IMR-90 (cell line): ENCODE measurements at places on chromosomes 7 and 10. TPM values are rescaled to one million over a fixed set of nuclear protein-coding genes. Genes with fewer than 3 reads are reported as not detected.

SPDYE3 gene
- total RNA-seq: not detected in 2 replicates

GDF10 gene
- not detected in 2 replicates for total RNA-seq

MBL2 gene
- total RNA-seq: not detected in 2 replicates

LLCFC1 gene
- not detected in 2 replicates for total RNA-seq

ERVW-1 gene
- not detected in 2 replicates for total RNA-seq

DPP6 gene
- total RNA-seq: not detected in 2 replicates

PRKG1 gene
- total RNA-seq: 18.3 and 22.5 TPM in 2 replicates

TMEM225B gene
- total RNA-seq: 0.54 and 0.56 TPM in 2 replicates

TMEM229A gene
- not detected in 2 replicates for total RNA-seq

SLC26A3 gene
- not detected in 2 replicates for total RNA-seq

SAMD8 gene
- total RNA-seq: 28.7 and 34.2 TPM in 2 replicates

SH2D4B gene
- not detected in 2 replicates for total RNA-seq

PLXNA4 gene
- under 0.01 TPM in 2 replicates for total RNA-seq

RAMP3 gene
- total RNA-seq: not detected in 2 replicates

CTTNBP2 gene
- total RNA-seq: 11.3 and 11.4 TPM in 2 replicates

PRR15 gene
- total RNA-seq: not detected in 2 replicates

HOXA10 gene
- 0.18 and 0.28 TPM in 2 replicates for total RNA-seq

CFAP70 gene
- 0.18 and 0.28 TPM in 2 replicates for total RNA-seq

CYP3A5 gene
- total RNA-seq: not detected in 2 replicates

ZNF425 gene
- total RNA-seq: 2.3 and 2.8 TPM in 2 replicates

CFAP58 gene
- total RNA-seq: 0.36 and 0.83 TPM in 2 replicates

DLX6 gene
- total RNA-seq: not detected in 2 replicates

GRID2IP gene
- not detected in 2 replicates for total RNA-seq

HMX3 gene
- not detected in 2 replicates for total RNA-seq

HYCC1 gene
- 78.3 and 185 TPM in 2 replicates for total RNA-seq

MYH16 gene
- total RNA-seq: 0.18 and 0.28 TPM in 2 replicates

OPN1SW gene
- total RNA-seq: not detected in 2 replicates

GIMAP4 gene
- total RNA-seq: not detected in 2 replicates

GHRHR gene
- not detected in 2 replicates for total RNA-seq

MYOF gene
- total RNA-seq: 281 and 332 TPM in 2 replicates

ZNF25 gene
- total RNA-seq: 9.5 and 12.2 TPM in 2 replicates

GBF1 gene
- 36.4 and 38.7 TPM in 2 replicates for total RNA-seq

SPDYE6 gene
- total RNA-seq: not detected in 2 replicates

LIPF gene
- total RNA-seq: not detected in 2 replicates

SEMA3C gene
- total RNA-seq: 97.1 and 116 TPM in 2 replicates
